ENCODE measurements at places on chromosomes 4 and X.

GRCh38 chr4:53908661-53909078 is 155.7 kb downstream of the CHIC2 start:
- DNase-seq: no peak

GRCh38 chr4:12949719-12950490 is 534.2 kb downstream of the RAB28 start:
- DNase-seq: no peak

DNA sequence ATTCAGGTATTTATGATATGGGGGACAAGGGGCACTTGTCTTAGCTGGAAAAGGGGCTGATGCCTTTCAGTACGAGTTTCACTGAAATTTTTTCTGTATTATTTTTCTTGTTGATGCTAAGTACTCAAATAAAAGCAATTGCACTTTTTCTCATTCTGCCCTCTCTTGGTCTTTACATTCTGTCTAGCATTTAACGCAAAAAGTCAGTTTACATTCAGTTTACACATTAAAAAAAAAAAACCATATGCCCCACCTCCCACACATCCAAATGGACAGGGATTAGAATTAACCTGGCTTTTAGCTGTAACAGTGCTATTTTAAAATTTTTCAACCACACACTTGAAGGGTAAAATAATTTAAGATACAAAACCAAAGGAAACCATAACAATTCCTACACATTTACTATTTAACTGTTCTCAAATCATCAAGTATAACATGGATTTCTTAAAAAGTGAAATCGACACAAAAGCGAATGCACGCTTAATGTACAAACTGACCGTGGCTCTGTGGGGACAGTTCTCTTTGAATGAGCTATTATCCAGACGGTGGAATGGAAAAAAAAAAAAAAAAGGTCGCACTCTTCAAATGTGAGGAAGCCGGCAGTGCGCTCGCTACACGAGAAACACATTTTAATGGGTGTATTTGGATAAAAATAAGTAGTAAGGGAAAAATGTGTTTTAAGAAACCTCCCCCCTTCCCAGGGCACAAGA is 1.4 kb downstream of the AMMECR1 start:
- DNase-seq: no peak

DNA sequence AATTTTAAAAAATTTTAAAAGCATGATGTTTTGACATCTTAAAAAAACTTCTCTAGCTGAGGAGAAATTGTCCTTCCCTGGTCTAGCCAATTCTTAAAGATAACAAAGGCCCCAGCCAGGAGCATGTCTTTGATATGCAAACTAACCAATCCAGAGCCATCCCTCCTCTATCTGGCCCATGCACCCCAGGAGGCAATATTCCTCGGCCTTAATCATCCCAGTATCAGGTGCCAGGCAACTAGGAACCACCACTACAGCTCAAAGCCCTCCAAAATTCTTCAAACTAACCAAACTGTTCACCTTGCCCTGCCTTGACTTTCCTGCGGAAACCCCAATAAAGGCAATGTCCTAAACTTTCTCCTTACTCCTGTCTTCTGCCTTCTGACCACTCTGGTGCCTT is 97.8 kb upstream of the USP9X start:
- no peak for DNase-seq

Data from activated CD4-positive, alpha-beta T cell treated with anti-CD3 and anti-CD28 coated beads, Interleukin-2, amount 50 U/mL, for 1 hour (primary cell).